Activated T-helper 1 cell treated with Interleukin-2 at 50 U/mL for 16 hours (primary cell): ENCODE measurements at places on chromosomes 6 and 20.

GRCh38 chr20:25389401-25389857, 1.2 kb downstream of the ABHD12 start:
- DNase-seq, result no peak

DNA sequence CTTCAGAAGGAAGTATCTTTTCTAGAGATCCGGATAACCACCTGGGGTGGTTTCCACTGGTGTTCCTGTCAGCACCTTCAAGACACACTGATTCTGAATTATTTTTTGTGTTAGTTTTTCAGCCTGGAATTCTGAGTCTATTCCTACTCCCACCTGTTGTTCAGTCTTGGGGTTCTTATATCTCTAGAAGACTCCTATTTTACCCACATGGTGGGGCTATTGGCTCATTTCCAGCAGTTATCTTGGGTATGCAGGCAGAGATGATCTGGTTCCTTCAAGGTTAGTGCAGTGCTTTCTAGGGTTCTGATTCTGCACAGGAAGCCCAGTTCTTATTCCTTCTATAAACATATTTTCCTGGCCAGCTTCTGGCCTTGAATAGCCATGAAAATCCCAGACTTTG, 175.6 kb upstream of the PDE7B start:
- no peak for DNase-seq

- no peak for DNase-seq
Observed at GRCh38 chr6:82040405-82041221, 206.9 kb downstream of the IBTK start.

DNA sequence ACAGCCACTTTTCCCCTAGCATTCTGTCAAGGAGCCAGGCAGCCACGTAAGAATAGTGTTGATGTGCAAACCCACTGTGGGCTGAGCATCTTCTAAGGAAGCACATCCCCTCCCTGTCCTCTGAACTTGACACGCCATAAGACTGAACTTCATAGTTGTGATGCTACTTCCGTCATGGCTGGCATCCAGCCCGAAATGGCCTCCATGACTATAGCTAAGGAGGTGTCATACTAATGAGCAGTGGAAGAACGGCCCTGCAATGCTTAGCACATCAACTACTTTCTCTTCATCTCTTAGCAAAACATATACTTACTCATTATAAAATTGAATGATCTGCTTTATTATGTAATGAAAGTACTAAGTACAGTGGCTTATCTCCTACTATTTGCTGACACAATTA, 110.2 kb downstream of the GJA10 start:
- no peak for DNase-seq

GRCh38 chr6:130505808-130506598, 140.2 kb downstream of the TMEM200A start:
- no peak for DNase-seq

DNA sequence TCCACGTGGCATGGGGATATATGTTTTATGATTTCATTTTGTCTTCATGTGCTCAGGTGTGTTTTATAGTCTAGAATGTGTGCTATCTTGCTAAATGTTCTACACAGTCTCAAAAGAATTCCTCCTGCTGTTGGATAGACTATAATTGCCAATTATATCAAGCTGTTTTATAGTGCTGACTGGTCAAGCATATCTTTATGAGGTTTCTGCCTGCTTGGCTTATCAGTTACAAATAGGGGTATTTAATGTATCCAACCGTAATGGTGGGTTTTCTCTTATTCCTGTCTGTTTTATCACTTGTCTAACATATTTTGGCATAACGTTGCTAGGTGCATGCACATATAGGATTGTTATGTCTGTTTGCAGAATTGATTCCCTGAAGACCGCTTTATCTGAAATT, 201.3 kb downstream of the EYS start:
- DNase-seq, result no peak

DNA sequence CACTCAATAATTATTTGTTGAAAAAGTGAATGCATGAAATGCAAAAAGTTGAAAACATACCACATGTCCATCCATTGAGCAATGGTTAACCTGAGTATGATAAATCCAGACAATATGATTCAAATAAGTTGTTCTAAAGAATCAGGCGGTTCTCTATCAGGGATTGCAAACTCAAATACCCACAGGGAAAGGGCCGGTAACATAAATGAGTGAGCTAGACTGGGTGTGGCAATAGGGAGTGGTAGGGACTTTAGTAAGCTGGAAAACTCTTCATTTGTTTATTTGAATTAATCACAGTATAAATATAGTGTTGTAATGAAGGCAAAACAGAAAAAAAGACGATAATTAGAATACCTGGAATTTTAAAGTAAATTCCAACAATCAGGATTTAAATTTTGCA, 106.3 kb downstream of the BCAS1 start:
- no peak for DNase-seq

DNA sequence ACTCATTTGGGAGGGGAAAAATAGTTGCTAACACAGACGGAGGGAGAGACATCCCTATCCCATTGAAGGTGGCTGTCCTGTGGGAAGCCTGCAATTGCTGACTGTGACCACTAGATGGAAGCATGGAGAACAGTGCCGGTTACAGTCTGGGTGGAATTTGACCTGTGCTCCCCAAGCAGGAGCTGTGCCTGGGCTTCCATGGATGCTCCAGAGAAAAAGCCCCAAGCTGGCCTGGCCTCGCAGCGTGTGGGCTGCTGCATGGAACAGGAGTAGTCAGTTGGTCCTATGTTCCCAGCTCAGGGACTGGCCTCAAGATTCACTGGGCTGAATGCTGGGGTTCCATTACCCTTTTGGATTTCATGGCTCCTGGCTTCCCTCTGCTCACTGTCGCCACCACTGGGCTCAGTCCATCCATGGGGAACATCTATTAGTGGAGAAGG, 116.3 kb upstream of the CHD6 start:
- no peak for DNase-seq

GRCh38 chr6:114327074-114327473, 15.7 kb downstream of the HS3ST5 start:
- no peak for DNase-seq

DNA sequence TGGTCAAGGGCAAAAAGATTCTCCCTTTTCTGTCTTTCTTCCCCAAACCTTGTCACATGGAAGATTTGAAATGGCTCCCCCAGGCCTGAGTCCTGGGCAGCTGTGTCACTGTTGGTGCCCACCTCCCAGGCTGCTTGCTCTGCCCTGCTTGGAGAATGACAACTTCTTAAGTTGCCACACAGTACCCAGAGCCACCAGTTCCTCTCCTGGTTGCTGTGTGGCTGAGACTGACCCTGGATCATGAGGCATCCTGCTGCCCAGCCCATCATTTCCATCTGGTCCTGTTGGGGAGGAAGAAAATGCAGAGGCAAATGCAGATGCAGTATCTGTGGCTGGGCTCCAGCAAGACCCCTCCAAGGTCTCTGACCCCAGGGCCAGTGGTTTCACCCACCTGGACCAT, 113.7 kb downstream of the PHACTR3 start:
- no peak for DNase-seq

- DNase-seq, result no peak
Observed at GRCh38 chr6:154341336-154341735, 15.3 kb downstream of the IPCEF1 start.

DNA sequence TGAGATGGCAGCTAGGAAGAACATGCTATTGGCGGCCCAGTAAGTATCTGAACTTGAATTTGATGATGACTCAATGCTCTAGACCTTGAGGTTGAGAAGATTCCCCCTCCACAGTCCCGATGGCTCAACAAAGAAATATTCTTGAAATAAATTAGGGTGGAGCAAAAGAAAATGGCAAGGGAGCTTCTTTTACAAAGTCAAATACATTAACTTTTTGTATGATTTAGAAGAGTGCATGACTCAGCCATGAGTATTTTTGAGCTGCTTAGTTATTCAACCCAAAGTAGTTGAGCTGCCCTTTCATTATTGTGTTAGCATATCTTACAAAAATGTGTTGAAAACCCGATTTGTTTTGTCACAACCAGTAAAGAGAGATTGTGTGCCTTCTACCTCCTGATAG, 7.6 kb downstream of the TFAP2C start:
- no peak for DNase-seq

- no peak for DNase-seq
Observed at GRCh38 chr6:118146584-118146983, 239.5 kb downstream of the SLC35F1 start.

DNA sequence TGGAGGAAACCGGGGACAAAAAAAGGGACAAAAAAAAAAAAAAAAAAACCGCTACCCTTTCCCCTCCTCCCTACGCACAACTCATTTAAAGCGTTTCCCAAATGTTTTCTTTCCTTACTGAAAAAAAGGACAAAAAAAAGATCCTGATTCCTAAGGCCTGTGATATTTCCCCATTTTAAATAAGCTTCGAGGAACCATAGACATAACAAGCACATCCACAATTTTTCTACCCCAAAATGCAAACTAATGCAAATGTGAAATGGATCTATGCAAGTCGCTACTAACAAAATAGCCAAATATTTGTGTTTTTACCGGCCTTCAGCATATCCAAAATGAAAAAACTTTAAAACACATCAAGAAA, 1.4 kb upstream of the ZNF217 start:
- no peak for DNase-seq

DNA sequence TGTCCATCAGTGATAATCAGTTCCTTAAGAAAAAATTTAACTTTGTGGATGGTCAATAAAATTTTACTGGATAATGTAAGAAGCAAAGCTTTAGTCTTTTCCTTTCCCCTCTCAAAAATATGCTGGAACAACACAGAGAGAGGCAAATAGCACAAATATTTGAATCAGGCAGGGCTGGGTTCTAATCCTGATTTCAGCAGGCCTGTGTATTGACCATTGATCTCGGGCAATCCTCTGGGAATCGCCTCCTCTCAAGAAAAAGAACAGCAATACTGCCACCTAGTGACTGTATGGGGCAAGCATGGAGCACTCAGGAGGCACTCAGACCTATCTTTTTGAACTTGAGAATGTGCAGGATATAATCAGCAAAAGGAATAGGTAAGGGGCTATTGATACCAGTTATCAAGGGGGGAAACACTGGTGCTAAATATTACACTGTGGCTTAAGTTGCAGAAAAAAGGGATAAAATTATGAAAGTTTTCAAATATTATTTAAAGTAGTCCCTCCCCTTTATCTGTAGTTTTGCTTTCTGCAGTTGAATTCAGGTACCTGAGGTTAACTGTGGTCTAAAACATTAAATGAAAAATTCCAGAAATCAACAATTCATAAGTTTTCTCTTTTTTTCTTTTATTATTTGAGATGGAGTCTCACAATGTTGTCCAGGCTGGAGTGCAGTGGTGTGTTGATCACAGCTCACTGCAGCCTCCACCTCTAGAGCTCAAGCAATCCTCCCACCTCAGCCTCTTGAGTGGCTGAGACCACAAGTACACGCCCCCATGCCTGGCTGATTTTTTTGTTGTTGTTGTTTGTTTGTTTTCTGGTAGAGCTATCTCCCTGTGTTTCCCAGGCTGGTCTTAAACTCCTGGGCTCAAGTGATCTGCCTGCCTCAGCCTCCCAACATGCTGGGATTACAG, 91.8 kb upstream of the NHSL1 start:
- no peak for DNase-seq

DNA sequence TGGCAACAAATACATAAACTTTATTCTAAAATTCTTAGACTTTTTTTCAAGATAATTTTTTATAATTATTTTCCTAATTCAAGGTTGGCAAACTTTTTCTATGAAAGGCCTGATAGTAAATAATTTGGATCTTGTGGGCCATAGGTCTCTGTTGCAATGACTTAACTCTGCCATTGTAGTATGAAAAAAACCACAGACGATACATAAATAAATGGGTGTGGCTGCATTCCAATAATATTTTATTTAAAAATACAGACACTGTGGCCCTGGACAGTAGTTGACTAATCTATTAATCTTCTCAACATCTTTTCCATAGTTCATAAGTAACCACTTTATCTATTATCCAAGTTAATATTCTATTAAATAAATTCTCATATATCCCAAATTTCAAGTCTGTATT, 281.1 kb downstream of the SYNE1 start:
- DNase-seq, result no peak

GRCh38 chr6:118750143-118750542, 98.8 kb upstream of the CEP85L start:
- no peak for DNase-seq

GRCh38 chr6:53587291-53587690, 42.4 kb upstream of the GCLC start:
- DNase-seq, result no peak

DNA sequence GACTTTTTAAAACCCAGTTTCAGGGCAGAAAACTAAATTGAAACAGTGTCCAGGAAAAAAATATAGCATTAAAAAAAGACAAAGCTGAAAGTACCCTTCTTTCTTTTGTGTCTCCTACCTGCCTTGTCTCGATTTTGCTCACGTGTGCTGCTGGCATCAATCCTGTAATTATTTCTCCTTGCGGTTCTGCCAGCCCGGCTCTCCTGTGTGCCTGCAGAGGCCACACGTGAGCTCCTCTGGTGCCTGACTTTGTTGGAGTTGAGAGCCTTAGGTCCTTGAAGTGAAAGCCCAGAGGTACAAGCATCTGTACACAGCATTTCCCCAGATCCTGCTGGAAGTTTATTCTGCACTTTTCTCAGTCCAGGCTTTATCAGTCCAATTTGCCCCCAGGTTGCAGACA, 36.5 kb downstream of the GHRH start:
- no peak for DNase-seq

GRCh38 chr20:51826372-51826771, 24.1 kb upstream of the SALL4 start:
- DNase-seq, result no peak

DNA sequence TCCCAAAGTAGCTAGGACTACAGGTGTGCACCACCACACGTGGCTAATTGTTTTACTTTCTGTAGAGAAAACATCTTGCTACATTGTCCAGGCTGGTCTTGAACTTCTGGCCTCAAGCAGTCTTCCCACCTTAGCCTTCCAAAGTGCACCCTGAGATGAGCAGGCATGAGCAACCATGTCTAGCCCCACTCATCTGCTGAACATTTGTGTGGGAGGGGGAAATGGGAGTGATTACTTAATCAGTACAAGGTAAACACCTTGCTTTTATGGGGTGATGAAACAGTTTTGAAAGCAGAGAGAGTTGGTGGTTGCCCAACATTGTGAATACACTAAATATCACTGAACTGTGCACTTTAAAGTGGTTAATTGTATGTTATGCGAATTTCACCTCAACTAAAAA, 5.3 kb downstream of the APMAP start:
- no peak for DNase-seq

DNA sequence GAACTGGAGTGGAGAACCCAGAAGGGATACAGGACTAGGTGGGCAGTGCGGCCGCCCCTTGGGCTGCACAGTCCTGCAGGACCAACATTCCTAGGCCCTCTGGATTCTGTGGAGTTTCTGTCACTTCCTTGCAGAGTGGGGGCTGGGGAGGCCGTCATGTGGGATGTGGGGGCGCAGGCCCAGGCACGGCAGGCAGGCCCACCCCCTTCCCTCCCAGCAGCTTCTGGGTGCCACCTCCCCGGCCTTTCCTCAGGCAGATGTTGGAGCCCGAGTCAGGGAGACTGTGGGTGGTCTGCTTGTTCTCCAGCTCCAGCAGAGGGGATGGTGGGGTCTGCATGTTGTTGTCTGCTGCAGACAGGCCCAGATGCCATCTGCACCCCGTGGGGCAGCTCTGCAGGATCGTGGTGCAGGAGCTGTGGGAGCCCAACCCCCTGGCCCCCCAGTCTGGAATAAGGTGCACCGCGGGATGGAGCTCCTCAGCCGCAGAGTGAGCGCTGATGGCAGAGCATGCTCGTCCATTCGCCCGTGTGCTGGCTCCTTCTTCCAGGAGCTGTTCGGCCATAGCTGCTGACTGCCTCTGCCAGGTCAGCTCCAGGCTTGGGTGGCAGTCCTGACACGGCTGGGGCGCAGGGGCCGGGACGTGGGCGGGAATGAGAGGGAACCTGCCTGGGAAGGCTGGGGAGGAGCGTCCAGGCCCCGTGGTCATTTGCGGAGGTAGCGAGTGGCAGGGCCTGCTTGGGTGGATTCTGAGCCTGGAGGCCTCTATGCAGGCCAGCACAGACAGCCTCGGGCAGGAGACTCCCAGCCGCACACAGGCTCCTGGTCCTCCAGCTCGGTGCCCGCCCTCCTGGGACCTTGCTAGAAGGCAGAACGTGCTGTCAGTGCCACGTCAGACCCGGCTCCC, 18.1 kb downstream of the SLC17A9 start:
- no peak for DNase-seq
